Epithelial cell of alveolus of lung (primary cell): ENCODE measurements at places on chromosomes 3 and 15. TPM values are rescaled to one million over a fixed set of nuclear protein-coding genes. Genes with fewer than 3 reads are reported as not detected.

Gene MINAR1
- total RNA-seq = 1.2 and 3.2 TPM in 2 replicates

Gene CACNA2D2
- 0.08 TPM in 1 of 2 replicates, not detected in the other for total RNA-seq

Gene NPHP3
- 12.7 and 29.9 TPM in 2 replicates for total RNA-seq

Gene SLC2A2
- total RNA-seq = not detected in 2 replicates

Gene HYAL1
- total RNA-seq = 1.3 and 4.5 TPM in 2 replicates

Gene SAXO2
- total RNA-seq = 0.39 TPM in 1 of 2 replicates, not detected in the other

Gene SAMMSON
- total RNA-seq = 1.5 TPM in 1 of 2 replicates, not detected in the other

Gene SLC27A2
- 0.13 and 0.24 TPM in 2 replicates for total RNA-seq

Gene HIGD2B
- total RNA-seq = not detected in 2 replicates

Gene GADL1
- not detected in 2 replicates for total RNA-seq

Gene TUBGCP4
- total RNA-seq = 12.3 and 12.6 TPM in 2 replicates

Gene FOXB1
- not detected in 2 replicates for total RNA-seq

Gene ROBO2
- total RNA-seq = 3.6 and 9.6 TPM in 2 replicates

Gene VPS39
- total RNA-seq = 27.2 and 59.6 TPM in 2 replicates

Gene GOLGA8R
- 0.08 and 0.65 TPM in 2 replicates for total RNA-seq

Gene LDHAL6B
- total RNA-seq = not detected in 2 replicates

Gene BCHE
- 28.6 and 30.5 TPM in 2 replicates for total RNA-seq

Gene BNC1
- total RNA-seq = 2.3 and 9.8 TPM in 2 replicates

Gene TMPRSS7
- not detected in 2 replicates for total RNA-seq

Gene SCN11A
- total RNA-seq = under 0.01 TPM in 2 replicates

Gene MFSD1
- total RNA-seq = 45.8 and 49.9 TPM in 2 replicates

Gene MKRN3
- total RNA-seq = 0.08 TPM in 1 of 2 replicates, not detected in the other

Gene GOLGA6B
- total RNA-seq = not detected in 2 replicates

Gene IQCF5
- total RNA-seq = not detected in 2 replicates

Gene CTXN2
- not detected in 2 replicates for total RNA-seq

Gene TMEM115
- 59.6 and 74.7 TPM in 2 replicates for total RNA-seq

Gene CPNE9
- not detected in 2 replicates for total RNA-seq

Gene CCDC71
- 43.6 and 47.1 TPM in 2 replicates for total RNA-seq

Gene BFSP2
- not detected in 2 replicates for total RNA-seq

Gene HEG1
- 100 and 158 TPM in 2 replicates for total RNA-seq

Gene ACTC1
- total RNA-seq = 0.52 and 30.7 TPM in 2 replicates

Gene IL5RA
- not detected in 2 replicates for total RNA-seq

Gene MOBP
- not detected in 2 replicates for total RNA-seq

Gene OR5K3
- total RNA-seq = not detected in 2 replicates

Gene CLDN16
- total RNA-seq = 0.26 TPM in 1 of 2 replicates, not detected in the other

Gene EIF4E3
- 2.7 and 4.0 TPM in 2 replicates for total RNA-seq

Gene NLGN1
- total RNA-seq = 1.4 and 2.5 TPM in 2 replicates

Gene GNAT1
- total RNA-seq = not detected in 2 replicates

Gene NDN
- 76.9 and 172 TPM in 2 replicates for total RNA-seq

Gene OXTR
- 0.72 and 4.3 TPM in 2 replicates for total RNA-seq

Gene PTH1R
- total RNA-seq = 1.4 and 27.5 TPM in 2 replicates

Gene GOLGA8T
- not detected in 2 replicates for total RNA-seq

Gene SH2D7
- not detected in 2 replicates for total RNA-seq

Gene THAP10
- 3.1 and 5.4 TPM in 2 replicates for total RNA-seq

Gene INO80
- total RNA-seq = 20.0 and 25.4 TPM in 2 replicates

Gene PLA2G4D
- not detected in 2 replicates for total RNA-seq

Gene WDR93
- total RNA-seq = under 0.01 and 0.16 TPM in 2 replicates

Gene GABRB3
- 1.2 and 3.3 TPM in 2 replicates for total RNA-seq

Gene PARP9
- total RNA-seq = 14.5 and 16.5 TPM in 2 replicates

Gene TRANK1
- total RNA-seq = 5.5 and 6.1 TPM in 2 replicates

Gene TIMMDC1
- total RNA-seq = 47.4 and 51.6 TPM in 2 replicates

Gene SI
- not detected in 2 replicates for total RNA-seq

Gene GABRR3
- total RNA-seq = not detected in 2 replicates

Gene SLC28A1
- not detected in 2 replicates for total RNA-seq

Gene TNFAIP8L3
- 6.7 and 12.1 TPM in 2 replicates for total RNA-seq
